ENCODE measurements at places on chromosomes 6 and 20. TPM values are rescaled to one million over a fixed set of nuclear protein-coding genes. Genes with fewer than 3 reads are reported as not detected.

DAAM2 gene
- total RNA-seq: 0.20 TPM

SLC17A2 gene
- not detected for total RNA-seq

SLC25A27 gene
- 0.12 TPM for total RNA-seq

PREX1 gene
- 14.9 TPM for total RNA-seq

SLCO4A1 gene
- 13.6 TPM for total RNA-seq

PTGIS gene
- total RNA-seq: 0.02 TPM

TP53TG5 gene
- not detected for total RNA-seq

B3GAT2 gene
- not detected for total RNA-seq

PLTP gene
- 1.6 TPM for total RNA-seq

PTK6 gene
- 2.7 TPM for total RNA-seq
